ENCODE measurements at places on chromosomes 1 and 21. TPM values are rescaled to one million over a fixed set of nuclear protein-coding genes. Genes with fewer than 3 reads are reported as not detected.

DNA sequence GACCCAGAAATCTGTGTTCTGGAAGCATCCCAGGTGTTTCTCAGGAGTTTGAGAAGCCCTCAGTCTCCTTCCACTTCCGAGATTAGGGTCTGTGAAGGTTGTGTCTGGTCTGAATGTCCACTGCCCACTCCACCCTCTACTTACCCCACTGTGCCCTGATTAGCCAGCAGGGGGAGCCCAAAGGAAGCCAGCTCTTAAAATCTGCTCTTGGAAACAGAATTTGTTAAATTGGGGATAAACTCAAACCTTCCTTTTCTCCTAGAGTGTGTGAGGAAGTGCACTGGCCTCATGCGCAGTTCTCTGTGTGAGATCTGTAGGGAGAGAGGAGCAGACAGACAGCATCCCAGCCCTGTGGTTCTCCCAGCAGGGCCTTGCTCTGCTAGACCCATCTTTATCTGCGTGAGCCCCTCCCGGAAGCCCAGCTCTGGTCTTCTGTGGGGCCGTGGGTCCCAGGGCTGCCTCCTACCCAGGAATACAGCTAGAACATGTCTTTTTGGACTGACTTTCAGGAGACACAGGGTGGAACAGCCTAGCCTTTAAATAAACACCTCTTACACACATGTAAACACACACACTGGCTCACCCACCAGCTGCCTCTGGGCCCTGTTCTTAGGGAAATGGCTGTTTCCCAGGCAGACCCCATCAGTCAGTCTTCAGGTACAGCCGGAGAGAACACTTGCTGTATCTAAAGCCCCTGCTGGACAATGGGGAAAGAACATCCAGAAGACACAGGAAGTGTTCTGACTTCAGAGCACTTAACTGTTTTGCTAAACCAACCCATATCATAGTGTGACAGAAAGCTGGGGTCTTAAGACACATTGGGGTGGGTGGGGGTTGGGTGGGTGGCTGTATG lies 52.2 kb downstream of the SMYD2 start:
- no peak overlapping the region for H3K27ac ChIP-seq
- no peaks in the 10 kb centered on the region for H3K4me1 ChIP-seq
- H3K36me3 ChIP-seq: peaks cover 12% of the 10 kb centered on the region
- peak; percentile 75 for DNase-seq
- H3K27me3 ChIP-seq: no peaks in the 10 kb centered on the region

- no peaks in the 10 kb centered on the region for H3K4me1 ChIP-seq
- no peaks in the 10 kb centered on the region for H3K27me3 ChIP-seq
- no peak for DNase-seq
- no peak overlapping the region for H3K4me3 ChIP-seq
- H3K27ac ChIP-seq: no peak overlapping the region
Measured at GRCh38 chr1:222867316-222867715, 52.5 kb downstream of the DISP1 start.

DNA sequence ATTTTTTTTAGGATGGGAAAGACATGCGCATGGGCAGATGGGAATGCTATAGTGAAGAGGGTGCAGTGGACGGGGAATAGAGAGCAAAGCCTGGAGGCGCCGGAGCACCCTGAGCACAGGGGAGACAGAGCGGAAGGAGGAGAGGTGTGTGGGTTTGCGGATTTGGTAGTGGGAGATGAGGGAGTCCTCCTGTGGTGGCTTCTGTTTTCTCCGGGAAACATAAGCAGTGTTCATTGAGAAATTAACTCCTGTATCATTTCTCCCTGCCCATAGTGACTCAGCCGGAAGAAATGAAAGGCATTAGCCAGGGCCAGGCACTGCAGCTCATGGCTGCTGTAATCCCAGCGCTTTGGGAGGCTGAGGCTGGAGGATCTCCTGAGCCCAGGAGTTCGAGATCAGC lies 4.7 kb upstream of the PTPRF start:
- DNase-seq: peak; percentile 60
- H3K27ac ChIP-seq: peak overlapping the region; percentile 3
- no peaks in the 10 kb centered on the region for H3K27me3 ChIP-seq
- peaks cover 54% of the 10 kb centered on the region for H3K4me1 ChIP-seq
- peaks cover 21% of the 10 kb centered on the region for H3K36me3 ChIP-seq

DNA sequence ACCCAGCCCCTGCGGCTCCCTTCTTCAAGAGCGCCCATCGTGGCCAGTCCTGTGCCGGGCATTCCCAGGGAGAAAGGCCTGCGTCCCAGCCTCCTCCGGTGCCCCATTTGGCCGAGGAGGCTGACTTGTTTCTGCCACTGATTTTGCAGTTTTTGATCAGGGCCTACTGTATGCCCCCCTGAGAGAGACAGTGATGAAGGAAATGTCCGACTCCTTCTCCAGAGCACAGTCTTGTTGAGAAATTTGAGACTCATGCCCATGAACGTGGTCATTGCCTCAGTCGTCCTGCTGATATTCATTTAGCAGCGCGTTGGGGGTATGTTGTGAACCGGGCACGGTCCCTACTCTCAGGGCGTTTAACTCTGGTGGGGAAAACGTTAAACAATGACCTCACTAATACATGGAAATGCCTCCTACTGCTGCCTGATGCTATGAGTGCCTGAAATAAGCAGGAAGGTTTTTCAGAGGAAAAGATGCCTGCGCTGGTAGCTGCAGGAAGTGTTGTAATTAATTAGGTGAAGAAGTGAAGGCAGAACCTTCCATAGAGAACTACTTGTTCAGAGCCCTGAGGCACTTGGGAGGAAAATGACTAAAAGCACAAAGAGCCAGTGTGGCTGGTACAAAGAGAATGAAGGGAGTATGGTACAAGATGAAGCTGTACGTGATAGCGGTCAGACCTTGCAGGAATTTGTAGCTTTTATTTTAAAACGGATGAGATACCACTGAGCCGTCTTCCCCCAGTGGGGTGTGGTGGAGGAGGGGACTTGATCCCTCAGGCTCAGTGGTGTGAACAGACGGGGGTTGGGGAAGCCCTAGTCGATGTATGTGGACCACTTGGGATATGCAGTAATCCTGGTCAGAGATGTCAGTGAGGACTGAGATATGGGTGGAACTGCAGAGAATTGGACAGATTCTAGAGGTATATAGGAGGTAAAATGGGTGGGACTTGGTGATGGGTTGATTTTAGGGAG lies 730 bp downstream of the ZCCHC17 start:
- no peak for DNase-seq
- no peaks in the 10 kb centered on the region for H3K27me3 ChIP-seq
- peaks cover 11% of the 10 kb centered on the region for H3K4me1 ChIP-seq
- H3K36me3 ChIP-seq: peaks cover 6% of the 10 kb centered on the region

DNA sequence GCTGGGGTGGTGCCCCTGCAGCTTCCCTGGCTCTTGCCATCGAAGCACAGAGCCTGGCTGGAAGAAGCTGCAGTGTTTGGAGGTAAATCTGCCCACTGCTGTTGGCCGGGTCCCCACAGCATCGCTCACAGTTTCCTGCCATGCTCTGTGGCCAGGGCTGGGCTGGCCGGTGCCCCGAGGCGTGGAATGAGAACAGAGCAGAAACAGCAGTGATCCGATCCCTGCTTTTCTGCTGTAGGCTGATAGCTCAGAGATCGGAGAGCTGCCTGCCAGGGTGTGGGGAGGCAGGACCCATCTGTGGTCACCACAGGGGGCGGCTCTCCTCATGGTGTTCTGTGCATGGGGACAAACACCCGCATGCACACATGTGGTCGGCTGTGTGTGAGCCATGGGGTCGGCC lies 11.5 kb downstream of the SLC45A1 start:
- H3K27ac ChIP-seq: no peak overlapping the region
- H3K4me1 ChIP-seq: no peaks in the 10 kb centered on the region
- no peaks in the 10 kb centered on the region for H3K27me3 ChIP-seq
- no peaks in the 10 kb centered on the region for H3K36me3 ChIP-seq

DNA sequence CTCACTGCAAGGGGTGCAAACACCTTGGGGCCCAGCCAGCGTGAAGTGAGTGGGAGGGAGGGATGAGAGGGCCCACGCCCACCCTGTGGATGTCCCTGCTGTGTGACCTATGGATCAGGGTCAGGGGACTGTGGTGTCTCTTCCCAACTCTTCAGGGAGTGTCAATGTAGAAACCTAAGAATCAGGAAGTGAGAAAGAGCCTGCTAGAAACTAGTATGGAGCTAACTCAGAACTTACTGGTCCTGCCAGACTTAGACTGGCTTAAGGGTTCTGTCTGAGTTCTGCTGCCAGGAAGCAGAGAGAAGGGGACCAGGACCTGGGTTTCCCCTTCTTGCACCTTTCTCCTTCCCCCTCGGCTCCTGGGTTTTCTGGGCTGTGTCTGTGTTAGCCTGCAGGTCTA lies 1.8 kb upstream of the IL10 start:
- H3K4me1 ChIP-seq: no peaks in the 10 kb centered on the region
- DNase-seq: no peak
- H3K36me3 ChIP-seq: no peaks in the 10 kb centered on the region
- no peak overlapping the region for H3K27ac ChIP-seq

DNA sequence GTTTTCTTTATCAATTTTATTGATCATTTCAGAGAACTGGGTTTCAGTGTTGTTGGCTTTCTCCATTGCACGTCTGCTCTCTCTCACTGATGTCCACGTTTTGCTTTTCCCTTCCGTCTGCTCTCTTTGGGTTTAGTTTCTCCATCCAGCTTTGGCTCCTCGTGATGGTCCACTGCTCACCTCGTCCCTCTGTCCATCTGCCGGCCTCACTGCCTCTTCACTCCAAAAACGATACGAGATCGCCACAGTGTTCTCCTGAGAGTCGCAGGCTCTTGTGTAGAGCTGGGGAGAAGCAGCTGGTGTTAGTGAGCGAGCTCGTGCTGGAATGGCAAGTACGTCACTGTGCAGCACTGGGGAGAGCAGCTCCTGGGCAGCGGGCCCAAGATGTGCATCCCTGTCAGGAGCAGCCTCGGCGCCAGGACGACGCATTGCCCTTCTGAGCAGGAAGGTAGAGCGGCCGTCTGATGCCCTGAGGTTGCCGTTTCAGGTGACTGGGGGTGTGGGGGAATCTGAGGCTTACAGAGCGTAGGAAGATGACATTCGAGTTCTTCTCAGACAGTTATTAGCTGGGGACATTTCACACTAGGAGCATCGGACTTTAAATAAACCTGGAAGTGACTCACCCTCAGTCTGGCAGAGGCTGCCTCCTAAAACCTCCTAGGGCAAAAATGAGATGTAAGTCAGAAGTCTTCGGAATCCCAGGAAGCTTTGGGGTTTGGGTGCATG lies 31.4 kb upstream of the PCBP3 start:
- no peaks in the 10 kb centered on the region for H3K36me3 ChIP-seq
- H3K4me1 ChIP-seq: no peaks in the 10 kb centered on the region
- no peak overlapping the region for H3K4me3 ChIP-seq
- no peak for DNase-seq

OVAAL gene
- not detected for total RNA-seq

FCRLA gene
- not detected for total RNA-seq

AGT gene
- total RNA-seq: 27.5 TPM

THEM5 gene
- not detected for total RNA-seq
